ENCODE measurements at places on chromosomes 4 and X.

DNA sequence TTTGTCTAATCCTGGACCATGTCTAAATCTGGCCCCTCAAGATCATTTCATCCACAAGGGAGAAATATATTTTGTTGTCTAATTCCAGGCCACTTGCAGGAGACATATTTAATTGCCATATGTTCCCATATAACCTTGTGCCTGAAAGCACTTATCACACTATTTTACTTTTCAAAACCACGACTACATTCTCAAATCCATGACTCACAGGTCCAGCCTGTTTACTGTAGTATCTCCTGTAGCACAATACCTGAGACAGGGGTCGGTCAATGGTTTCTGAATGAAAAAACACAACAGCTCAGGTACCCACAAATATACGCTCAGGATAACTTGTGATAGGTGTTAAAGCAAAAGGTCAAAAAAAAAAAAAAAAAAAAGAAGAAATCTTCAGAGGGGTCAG is 60.9 kb downstream of the SEC24D start:
- no peak for DNase-seq
- H3K27ac ChIP-seq: no peak overlapping the region
- no peaks in the 10 kb centered on the region for H3K27me3 ChIP-seq
- H3K4me3 ChIP-seq: no peak overlapping the region
- H3K4me1 ChIP-seq: no peaks in the 10 kb centered on the region

DNA sequence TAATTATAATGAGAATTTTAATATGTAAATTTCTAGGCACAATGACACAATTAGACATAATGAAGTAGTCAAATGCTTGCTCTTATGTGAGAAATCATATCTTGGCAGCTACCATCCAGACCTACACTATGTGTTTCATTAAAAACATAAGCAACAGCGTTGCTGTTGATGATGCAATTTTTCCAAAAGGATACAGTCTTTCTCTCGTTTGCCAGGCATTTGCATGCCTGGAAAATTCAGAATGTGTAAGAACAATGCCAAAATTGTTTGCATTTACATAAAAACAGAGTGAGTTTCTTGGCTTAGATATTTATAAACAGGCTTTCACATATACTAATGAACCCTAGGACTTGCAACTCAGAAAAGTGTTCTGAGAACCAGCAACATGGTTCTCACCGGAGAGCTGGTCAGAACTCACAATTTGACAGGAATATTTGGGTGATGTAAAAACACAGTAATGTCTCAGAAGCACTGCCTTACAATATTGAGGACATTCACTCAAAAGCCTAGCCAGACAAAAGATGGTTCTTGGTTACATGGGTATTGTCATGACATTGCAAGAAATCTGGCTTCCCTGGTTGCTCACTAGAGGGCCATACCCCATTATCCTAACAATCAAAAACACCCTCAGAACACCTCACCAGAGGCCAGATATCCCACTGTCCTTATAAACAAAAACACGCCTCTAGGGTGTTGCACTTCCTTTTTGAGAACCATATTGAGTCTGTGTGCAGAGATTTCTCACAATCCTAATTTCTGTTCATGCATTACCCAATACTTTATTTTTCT is 1029.0 kb upstream of the AGA start:
- no peak for DNase-seq
- no peak overlapping the region for H3K4me3 ChIP-seq
- no peak overlapping the region for H3K27ac ChIP-seq
- no peaks in the 10 kb centered on the region for H3K27me3 ChIP-seq
- H3K4me1 ChIP-seq: no peaks in the 10 kb centered on the region

DNA sequence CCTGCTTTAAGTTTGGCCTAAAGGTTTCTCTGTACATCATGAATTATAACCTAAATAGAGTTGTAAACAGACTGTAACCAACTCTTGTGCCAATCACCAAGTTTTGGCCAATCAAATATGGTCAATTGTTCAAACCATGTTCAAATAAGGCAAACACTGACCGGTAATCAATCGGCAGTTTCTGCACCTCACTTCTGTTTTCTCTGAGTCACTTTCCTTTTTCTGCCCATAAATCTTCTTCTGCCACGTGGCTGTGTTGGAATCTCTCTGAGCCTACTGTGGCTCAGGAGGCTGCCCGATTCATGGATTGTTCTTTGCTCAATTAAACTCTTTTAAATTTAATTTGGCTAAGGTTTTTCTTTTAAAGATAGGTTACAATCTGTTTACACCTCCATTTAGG is 16.5 kb upstream of the ENPP6 start:
- H3K27ac ChIP-seq: no peak overlapping the region
- no peak for DNase-seq
- no peaks in the 10 kb centered on the region for H3K36me3 ChIP-seq
- no peaks in the 10 kb centered on the region for H3K27me3 ChIP-seq
- H3K4me3 ChIP-seq: no peak overlapping the region

- H3K4me3 ChIP-seq: no peak overlapping the region
- H3K36me3 ChIP-seq: no peaks in the 10 kb centered on the region
- H3K27ac ChIP-seq: no peak overlapping the region
- H3K27me3 ChIP-seq: no peaks in the 10 kb centered on the region
- H3K4me1 ChIP-seq: no peaks in the 10 kb centered on the region
Observed at GRCh38 chrX:51899741-51900140, 6.3 kb downstream of the MAGED1 start.

GRCh38 chrX:103513067-103513466 is 6.2 kb downstream of the RAB40A start:
- H3K36me3 ChIP-seq: no peaks in the 10 kb centered on the region
- no peak overlapping the region for H3K27ac ChIP-seq
- no peaks in the 10 kb centered on the region for H3K4me1 ChIP-seq

GRCh38 chr4:120858776-120859175 is 63.8 kb downstream of the PRDM5 start:
- H3K36me3 ChIP-seq: no peaks in the 10 kb centered on the region
- H3K4me1 ChIP-seq: no peaks in the 10 kb centered on the region
- DNase-seq: no peak
- no peak overlapping the region for H3K27ac ChIP-seq
- no peaks in the 10 kb centered on the region for H3K27me3 ChIP-seq

GRCh38 chr4:94665500-94666404 is 92.0 kb upstream of the BMPR1B start:
- no peaks in the 10 kb centered on the region for H3K36me3 ChIP-seq
- no peak for DNase-seq
- no peaks in the 10 kb centered on the region for H3K27me3 ChIP-seq
- H3K27ac ChIP-seq: no peak overlapping the region

DNA sequence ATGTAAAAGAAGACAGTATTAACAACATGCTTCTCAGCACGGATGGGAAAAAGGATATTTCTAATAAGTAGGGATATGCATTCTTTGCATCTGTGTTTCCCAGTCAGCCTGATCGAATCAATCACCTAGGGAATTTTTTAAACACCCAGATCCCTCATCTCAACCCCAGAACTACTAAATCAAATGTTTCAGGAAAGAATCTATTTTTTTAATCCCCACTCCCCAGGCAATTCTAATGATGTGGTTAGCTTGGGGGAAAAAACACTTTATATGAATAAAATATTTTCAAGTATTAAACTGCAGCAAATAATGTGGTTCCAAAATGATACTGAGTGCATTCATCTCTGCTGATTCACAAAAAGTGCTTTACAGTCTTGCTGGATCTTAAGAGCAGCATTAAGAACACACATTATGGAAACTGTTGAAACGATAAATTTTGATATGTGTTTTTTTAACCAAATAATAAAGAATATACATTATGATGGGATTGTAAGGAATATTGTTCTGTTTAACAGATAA is 68.7 kb upstream of the GUCY1A1 start:
- no peak overlapping the region for H3K27ac ChIP-seq
- H3K4me1 ChIP-seq: no peaks in the 10 kb centered on the region
- no peaks in the 10 kb centered on the region for H3K36me3 ChIP-seq
- DNase-seq: no peak
